SJSA1 (cell line): ENCODE measurements at places on chromosomes 12 and 14.

- DNase-seq: no peak
Measured at GRCh38 chr12:38123566-38124246, 192.9 kb upstream of the ALG10B start.

DNA sequence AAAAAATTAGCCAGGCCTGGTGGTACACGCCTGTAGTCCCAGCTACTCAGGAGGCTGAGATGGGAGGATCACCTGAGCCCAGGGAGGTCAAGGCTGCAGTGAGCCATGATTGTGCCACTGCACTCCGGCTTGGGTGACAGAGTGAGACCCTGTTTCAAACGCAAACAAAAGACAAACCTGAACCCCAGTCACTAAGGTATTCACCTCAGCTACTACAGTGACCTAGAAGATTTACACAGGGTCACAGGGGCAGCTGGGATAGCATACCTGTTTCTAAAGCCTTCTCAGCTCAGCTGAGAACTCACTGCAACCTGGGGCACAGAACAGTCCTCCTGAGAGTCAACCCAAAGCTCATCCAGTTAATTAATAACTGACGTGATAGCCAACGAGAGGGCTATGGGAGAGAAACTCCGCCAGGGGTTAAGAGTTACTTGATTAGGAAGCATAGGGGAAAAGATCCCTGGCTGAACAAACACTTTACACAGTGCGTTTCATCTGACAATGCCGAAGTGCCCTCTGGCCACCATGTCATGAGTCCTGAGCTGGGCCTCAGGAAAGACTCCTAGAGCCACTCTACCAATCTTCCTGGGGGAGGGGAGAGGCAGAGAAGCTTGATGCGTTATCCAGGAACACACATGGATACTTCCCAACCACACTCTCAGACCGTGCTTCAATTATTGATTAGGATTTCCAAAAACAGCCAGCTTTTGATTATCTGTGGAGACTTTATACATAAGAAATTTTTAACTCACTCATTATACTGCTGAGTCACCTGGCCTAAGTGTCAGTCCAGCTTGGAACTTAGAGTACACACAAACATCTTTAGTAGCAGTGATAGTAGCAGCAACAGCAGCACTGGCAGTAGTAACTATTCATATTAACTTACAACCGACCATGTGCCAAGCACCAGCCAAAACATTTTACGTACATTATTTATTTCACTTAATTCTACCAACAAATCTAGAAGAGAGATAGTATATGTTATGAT is 48.2 kb downstream of the FOXN3 start:
- no peak for DNase-seq

- DNase-seq: no peak
Measured at GRCh38 chr12:29241821-29242591, 92.9 kb downstream of the FAR2 start.

- DNase-seq: no peak
Measured at GRCh38 chr14:27384124-27384523, 786.3 kb upstream of the NOVA1 start.

DNA sequence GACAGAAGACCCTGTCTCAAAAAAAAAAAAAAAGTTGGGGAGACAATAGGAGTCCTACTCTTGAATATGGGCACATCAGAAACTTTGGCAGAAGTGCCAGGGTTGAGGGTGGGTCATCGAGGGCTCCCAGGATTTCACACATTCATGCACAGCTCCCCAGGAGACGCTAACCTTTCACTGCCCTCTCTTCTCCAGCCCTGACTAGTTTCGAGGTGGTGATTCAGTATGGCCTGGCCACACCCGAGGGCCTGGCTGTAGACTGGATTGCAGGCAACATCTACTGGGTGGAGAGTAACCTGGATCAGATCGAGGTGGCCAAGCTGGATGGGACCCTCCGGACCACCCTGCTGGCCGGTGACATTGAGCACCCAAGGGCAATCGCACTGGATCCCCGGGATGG is 29.4 kb upstream of the LRP1-AS start:
- no peak for DNase-seq

DNA sequence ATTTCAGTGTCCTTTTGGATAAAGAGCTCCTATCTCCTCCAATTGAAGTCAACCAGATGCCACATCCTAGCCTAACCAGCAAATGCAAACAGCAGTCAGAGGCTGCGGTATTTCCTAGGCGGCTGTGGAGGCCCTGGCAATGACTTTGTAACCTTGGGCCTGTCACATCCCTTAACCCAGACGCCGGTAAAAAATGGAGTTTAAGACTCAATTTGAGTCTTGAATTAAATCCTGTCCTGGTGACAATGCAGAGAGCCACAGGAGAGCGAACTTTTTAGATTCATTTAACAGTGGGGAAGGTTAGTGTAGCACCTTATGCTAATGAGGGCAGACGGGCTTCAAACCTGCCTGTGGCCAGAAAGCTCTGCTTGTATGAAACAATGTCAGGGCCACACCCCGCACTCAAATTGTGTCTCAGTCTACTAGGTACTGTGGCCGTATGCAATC is 1.3 kb downstream of the C12orf75 start:
- no peak for DNase-seq

DNA sequence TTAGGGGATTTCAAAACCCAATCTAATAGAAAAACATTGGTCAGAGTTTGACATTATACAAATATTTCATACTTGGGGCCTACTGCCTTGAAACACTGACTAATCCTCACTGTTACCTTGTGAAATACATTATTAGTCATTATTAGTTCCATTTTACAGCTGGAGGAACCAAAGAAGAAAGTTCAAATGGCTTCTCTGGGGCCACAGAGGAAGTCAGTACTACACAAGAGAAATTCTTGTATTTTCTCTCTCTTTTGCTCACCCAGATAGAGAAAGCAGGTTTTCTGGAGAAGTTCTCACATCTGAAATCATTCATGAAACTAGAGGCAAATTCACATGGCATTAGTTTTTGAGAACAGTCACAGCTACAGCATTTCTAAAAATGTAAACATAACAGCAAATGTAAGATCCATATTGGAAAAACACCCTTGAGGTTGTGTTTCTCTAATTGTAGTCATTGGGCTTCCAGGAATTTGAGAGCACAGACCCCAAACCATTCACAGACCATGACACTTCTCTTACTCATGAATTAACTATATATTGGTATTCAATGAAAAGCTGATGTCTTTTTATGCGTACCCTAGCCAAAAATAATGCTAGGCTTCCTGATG is 83.0 kb downstream of the LLPH start:
- no peak for DNase-seq

DNA sequence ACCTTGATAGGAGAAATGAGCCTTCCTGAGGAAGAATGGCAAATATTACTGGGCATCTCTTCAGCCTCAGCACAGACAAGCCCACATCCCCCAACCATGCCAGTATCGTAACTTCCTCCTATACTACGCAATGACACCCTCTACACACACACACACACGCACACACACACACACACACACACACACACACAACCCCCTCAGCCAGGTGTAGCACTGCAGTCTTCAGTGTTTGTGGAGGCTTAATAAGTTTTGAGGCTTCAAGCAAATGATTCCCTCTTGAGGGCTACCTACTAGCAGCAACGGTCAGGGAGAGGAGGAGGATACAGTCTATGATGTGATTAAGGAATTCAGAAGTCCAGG is 1.6 kb downstream of the DGKA start:
- DNase-seq: no peak

GRCh38 chr12:30989754-30990153 is 63.2 kb downstream of the TSPAN11 start:
- no peak for DNase-seq

- no peak for DNase-seq
Measured at GRCh38 chr14:24816011-24816928, 182.3 kb upstream of the GZMB start.

GRCh38 chr14:77123381-77124325 is 17.9 kb downstream of the ZDHHC22 start:
- DNase-seq: no peak

DNA sequence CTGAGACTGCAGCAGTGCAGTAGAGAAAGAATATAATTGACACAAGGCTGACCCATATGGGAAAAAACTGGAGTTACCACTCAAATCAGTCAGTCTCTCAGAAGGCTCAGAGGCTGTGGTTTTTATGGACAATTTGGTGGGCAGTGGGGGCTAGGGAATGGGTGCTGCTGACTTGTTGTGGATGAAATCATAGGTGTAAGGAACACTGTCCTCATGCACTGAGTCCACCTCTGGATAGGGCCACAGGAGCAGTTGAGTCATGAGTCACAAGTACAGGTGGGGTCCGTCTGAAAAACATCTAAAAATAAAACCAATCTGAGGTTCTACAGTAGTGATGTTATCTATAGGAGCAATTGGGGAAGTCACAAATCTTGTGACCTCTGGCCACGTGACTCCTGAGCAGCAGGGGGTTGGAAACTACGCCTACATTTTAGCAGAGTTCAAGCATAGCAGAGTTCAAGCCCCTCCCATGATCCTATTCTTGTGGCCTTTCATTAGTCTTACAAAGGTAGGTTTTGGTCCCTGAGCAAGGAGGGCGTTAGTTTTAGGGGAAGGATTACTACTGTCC is 18.1 kb upstream of the SGPP1 start:
- DNase-seq: no peak

DNA sequence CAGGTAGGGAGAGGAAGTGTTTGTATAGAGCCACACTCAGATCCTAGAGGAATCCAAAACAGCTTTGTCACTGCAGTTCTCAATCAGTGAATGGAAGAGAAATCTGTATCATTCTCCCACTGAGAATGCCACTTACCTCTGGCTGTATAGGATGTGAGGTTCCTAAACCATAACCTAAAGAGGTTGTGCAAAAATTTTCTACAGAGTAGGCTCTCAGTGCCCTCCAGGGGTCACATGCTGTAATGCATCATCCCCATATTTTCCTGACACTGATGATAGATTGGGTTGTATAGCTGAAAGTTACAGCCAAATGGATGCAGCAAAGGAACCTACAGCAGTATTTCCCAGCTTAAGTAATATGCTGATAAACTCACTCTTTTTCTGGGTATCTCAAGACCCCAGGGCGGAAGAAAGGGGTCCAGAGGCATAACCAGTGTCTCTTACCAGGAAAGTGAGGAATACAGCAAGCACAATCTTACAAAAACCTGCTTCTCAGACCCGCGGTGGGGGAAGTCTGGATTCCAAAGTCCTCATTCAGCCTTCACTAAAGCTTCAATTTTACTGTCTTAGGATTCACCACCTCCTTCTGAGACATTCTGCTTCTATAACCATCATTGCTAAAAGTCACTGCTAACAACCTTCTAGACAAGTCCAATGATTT is 3.8 kb downstream of the BCDIN3D start:
- DNase-seq: peak; percentile 47

DNA sequence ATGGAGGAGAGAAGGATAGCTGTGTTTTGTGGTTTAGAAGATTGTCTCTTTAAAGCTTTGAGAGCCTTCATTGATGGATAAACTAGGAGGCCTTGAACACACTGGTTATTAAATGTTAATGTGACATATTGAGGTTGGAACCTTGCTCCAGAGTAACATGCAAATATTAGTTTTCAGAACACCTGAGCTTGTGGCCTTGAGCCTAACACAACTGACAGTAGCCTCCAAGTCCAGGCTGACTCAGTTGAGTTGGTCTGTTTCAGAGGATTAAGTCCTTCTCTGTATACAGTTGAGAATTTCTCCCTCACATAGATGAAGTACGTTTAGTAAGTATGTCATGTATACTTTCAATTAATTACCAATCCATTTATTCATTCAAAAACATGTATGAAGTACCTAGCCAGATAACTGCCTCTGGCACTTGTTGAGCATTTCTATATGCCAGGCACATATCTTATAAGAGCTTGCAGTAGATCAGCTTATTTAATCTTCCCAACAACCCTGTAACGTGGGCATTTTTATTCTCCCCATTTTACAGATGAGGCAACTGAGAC is 63.5 kb downstream of the ELK3 start:
- no peak for DNase-seq

DNA sequence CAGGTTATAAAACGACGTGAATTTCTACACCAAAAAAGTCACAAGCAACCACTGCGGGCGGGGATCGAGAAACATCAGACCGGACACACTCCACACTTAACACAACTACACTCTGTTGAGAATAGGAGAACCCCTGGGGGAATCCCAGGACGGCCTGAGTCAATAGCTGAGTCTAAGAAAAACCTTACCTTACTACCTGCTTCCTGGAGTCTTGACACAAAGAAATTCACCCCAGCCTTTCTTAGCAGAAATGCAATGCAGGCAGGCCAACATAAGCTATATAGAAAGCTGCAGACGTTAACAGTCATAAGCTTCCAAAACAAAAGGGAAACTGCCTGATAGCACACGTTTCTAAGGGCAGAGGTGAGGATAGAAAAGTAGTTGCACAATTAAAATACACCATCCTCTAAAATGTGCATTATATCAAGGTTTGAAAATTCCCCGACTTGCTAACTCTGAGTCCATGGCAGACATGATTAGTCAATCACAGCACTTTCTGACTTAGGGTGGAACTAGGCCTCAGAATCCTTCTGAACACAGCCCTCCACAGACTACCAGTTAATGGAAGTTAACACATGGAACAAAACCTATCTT is 68.0 kb downstream of the CCDC88C start:
- DNase-seq: no peak

DNA sequence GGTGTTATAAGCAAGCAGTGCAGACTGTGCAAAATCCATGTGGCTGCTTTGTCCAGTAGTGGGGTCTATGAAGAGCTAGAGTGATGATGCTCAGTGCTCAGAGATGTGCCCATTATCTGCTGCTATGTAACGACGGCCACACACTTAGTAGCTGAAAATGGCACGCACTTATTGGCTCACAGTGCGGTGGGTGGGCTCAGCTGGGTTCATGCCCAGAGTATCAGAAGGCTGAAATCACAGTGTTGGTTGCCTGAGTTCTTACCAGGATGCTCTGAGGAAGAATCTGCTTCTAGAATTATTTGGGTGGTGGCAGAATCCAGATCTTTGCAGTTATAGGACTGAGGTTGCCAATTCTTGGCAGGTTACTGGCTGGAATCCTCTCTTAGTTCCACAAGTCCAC is 124.7 kb downstream of the SLC15A4 start:
- no peak for DNase-seq

GRCh38 chr12:40216516-40217288 is 8.1 kb upstream of the LRRK2 start:
- DNase-seq: no peak

GRCh38 chr14:38745861-38746260 is 357.2 kb downstream of the SEC23A start:
- no peak for DNase-seq

- DNase-seq: no peak
Measured at GRCh38 chr12:54272214-54272613, 7.7 kb downstream of the CBX5 start.

DNA sequence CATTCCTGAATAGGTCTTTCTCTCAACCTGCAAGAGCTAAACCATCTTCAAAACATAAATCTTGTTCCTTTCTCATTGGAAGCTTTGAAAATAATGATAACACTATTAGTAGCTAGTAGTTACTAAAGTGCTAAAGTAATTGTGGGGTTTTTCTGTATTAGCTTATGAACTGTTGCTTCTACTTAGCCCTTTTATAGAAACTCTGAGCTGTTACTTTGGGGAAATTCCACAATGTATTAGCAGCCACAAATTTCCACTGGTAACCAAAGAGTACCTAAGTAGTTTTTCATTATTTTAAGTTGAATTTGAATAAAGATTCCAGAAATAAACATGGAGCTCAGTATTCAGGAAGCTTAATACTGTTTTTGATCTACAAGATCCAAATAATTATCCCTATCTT is 6.4 kb upstream of the MAPK1IP1L start:
- DNase-seq: no peak
